Stomach (tissue), 19 donors: ENCODE measurements at places on chromosomes 16 and 17. TPM values are rescaled to one million over a fixed set of nuclear protein-coding genes. Genes with fewer than 3 reads are reported as not detected.

GRCh38 chr17:38702916-38703741, 1.9 kb upstream of the MLLT6 start:
- DNase-seq: no peak

DNA sequence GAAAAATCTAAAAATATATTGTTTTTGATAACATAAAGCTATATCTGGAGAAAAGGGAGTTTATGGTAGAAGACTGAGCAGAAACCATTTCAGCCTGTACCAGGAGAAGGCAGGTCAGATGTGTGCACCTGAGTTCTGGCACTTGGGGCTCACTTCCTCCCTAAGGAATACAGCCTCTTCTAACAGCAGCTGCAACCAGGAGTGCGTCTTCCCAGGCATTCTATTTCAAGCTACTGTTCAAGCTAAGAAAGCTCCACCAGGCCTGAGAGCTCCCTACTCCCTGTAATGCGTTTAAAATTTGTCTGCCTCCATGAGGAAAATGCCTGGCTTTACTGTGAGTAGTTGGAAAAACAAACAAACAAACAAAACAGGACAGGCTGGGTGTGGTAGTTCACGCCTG, 96.1 kb downstream of the ZNF778 start:
- no peak for DNase-seq

DNA sequence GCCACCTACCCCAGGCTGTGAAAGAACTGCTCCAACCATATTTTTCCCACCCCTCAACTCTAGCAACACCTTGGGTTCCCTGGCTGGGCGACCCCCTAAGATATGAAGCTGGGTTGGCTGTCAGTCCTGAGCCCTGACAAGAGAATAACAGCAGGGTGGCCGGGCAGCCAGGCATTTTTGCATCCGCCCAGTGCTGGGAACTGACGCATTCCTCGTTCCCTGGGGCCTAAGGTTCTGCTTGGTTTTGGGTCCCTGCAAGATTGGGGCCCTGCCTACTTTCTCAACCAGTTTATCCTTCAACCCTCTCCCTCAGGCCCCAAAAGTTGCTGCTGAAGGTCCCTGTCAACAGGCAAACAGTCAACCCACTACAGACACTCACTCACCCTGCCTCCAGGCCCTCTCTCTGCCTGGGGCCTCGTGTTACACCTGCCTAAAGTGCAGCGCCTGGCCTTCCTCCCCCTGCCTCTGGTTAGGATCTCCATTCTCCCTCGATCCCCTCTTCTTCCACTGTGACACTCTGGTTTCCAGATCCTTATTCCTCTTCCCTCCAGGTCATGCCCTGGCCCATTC, 151.5 kb downstream of the STX8 start:
- no peak for DNase-seq

DNA sequence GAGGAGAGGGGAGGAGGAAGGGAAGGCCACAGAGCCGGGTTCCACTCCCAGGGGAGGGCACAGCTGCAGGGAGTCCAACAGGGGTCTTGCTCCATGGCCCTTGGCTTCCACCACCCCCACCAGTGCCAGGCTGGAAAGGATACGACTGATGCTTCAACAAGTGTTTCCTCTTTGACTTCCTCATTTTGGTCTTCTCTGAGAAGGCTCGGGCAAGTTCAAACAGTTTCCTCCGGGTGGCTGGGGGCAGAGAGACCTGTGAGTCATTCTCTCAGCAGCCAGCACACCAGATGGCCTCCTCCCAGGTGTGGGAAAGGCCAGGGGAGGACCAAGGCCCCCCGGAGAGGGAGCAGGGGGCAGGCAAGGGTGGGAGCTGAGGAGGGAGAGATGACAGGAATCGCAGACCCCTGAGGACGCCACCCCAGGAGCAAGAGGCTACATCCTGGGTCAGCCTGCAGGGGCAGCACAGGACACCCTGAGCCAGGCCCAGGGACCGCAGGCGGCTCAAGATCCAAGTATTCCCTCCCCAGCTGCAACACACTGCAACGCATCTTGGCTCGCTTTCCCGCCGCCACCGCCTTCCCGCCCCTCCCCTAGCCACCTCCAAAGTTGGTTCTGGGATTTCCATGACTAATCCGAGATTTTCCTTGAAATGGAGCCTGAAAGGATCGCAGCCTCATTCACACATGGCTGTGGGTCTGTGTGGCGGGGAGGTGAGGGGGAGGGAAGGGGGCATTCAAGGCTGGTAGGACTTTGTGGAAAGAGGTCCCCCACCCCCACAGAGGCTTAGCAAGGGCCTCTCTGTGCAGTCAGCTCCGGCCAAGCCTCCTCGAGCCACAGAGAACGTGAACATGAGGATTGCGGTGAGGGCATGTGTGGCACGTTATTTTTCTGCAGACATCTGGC, 18.4 kb upstream of the MRPS23 start:
- peak; percentile 84 for DNase-seq

GRCh38 chr17:3049705-3050295, 13.6 kb downstream of the OR1D5 start:
- DNase-seq: no peak

- no peak for DNase-seq
These were observed 5.0 kb upstream of the KCTD11 start for GRCh38 chr17:7346761-7347614.

- DNase-seq: no peak
These were observed 4.4 kb upstream of the KRT37 start for GRCh38 chr17:41428591-41429291.

DNA sequence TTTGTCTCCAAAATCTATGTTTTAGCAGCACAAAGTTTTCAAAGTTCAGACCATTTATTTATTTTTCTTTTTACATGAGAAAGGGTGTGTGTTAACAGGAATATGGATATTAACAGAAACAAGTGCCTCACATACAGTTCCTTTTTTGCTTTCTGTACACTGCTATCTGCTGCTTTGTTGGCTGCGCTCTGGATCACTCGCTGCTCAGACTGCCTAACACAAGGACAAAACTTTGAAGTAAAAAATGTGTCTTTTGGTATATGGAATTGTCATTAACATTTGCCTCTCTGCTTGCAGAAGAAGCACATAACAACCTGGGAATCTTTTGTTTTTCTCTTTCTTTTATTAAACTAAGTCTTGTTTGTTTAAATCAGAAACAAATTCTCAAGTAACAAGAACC, 262.8 kb downstream of the ZFHX3 start:
- no peak for DNase-seq

GRCh38 chr16:17246974-17247732, 223.6 kb downstream of the XYLT1 start:
- peak; percentile 44 for DNase-seq

DNA sequence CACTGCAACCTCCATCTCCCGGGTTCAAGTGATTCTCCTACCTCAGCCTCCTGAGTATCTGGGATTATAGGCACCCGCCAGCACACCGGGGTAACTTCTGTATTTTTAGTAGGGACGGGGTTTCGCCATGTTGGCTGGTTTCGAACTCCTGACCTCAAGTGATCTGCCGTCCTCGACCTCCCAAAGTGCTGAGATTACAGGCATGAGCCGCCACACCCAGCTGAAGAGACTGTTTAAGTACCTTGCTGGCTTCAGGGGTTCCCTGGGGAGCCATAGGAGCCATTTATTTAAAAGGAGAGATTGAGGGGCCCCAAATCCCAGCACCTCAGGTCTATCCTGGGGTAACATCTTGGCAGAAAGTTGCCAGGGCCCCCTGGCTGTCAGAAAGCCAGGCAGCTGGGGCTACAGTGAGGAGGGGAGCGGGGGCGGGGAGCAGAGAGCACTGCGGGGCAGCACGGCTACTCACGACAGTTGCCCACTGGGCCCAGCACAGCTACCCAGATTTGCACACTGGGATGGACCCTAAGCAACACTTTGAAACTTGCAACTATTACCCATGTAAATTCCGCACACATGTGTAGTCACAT, 1.6 kb downstream of the SNAI3 start:
- DNase-seq: no peak

DNA sequence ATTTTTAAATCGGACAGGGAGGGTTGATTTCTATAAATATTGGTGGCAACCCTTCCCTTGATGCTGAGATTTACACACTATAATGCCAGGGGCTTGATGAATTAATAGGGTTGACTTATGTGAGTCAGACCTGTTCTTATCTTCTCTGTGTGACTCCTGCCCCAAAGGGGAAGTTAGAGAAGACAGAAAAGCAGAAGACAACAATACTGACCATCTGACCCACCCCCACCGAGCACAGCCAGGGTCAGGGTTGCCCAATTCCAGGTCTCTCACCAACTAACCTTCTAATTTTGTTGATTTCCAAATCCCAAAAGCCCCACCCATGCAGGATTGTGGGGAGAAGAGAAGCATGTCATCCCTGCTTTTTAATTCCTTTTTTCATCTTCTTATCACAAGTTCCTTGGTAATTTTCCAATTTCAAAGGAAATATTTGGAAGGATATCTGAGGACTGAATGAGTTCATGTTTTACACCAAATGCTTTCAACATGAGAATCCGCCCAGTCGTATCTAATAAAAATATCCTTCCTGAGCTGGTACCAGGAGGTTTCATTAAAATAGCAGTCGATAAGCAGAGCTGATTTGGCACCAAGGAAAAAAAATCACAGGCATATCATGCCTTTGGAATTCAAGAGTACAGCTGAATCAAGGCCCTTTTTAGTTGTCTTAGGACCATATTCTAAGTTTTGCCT, 603.4 kb upstream of the CDH11 start:
- DNase-seq: no peak

DNA sequence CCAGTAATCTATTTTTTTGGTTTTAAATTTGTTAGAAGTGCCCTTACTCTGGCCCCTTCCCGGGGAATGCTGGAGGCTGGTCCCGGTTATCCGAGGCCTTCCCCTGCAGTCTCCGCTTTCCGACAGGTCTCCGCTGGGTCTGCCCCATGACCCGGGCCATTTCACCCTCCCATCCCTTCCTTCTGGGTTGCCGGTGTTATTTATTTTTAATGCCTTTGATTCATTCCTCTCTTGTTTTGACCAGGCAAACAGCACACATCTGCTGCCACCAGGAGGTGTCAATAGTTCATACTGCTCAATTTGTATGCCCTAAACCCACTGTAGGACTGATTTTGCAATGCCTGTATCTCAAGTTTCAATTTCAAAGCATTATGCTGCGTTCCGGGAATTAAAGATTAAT, 113.2 kb upstream of the IRX5 start:
- peak; percentile 40 for DNase-seq

DNA sequence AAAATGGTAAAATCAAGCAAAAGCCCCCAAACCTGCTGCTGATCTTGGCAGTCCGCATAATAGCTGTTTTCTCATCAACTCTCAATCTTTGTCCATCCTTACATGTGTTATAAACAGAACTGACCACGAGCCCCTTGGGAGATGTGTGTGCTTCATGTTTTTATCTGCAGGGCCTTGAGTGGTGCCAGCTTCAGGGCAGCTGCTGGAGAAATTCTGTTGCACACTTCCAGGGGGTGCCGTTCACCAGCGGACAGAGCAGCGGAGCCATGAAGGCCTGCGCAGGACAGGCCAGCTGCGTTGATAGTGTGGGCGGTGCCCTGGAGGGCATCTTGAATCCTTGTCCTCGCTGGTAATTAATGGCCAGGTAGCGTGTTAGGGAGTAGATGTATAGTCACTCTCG, 20.1 kb downstream of the MPRIP start:
- DNase-seq: no peak

GRCh38 chr17:292531-293382, 59.9 kb downstream of the RPH3AL start:
- DNase-seq: no peak

- no peak for DNase-seq
These were observed 3.3 kb upstream of the ABCC3 start for GRCh38 chr17:50631195-50631907.

DNA sequence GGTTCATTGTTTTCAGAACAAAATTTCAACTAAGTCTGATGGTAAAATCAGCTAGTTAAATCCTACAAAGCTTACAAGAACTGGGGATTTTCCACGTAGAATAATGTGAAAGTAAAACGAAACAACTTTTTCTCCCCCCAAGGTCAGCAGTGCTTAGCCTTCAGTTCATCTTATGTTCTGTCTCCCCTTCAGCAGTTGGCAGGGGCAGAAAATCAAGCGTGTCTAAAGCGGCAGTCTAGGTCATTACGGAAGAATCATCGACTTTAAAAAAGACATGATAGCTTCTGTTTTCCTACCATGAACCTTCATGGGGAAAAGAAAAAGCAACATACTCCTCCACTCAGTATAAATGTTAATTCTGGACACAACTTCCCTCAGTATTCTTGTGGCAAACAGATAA, 50.7 kb downstream of the GNA13 start:
- DNase-seq: no peak

DNA sequence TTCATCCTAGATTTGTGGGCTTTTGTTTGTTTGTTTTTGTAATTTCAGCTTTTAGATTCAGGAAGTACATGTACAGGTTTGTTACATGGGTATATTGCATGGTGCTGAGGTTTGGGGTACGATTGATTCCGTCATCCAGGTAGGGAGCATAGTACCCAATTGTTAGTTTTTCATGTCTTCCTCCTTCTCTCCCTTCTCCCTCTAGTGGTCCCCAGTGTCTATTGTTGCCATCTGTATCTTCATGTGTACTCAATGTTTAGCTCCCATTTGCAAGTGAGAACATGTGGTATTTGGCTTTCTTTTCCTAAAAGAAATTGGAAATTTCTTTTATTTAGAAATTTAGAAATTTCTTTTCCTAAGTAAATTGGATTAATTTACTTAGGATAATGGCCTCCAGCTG, 37.1 kb upstream of the BCAS3 start:
- no peak for DNase-seq

- peak; percentile 4 for DNase-seq
These were observed 58.0 kb upstream of the FAM20A start for GRCh38 chr17:68658999-68659780.

DNA sequence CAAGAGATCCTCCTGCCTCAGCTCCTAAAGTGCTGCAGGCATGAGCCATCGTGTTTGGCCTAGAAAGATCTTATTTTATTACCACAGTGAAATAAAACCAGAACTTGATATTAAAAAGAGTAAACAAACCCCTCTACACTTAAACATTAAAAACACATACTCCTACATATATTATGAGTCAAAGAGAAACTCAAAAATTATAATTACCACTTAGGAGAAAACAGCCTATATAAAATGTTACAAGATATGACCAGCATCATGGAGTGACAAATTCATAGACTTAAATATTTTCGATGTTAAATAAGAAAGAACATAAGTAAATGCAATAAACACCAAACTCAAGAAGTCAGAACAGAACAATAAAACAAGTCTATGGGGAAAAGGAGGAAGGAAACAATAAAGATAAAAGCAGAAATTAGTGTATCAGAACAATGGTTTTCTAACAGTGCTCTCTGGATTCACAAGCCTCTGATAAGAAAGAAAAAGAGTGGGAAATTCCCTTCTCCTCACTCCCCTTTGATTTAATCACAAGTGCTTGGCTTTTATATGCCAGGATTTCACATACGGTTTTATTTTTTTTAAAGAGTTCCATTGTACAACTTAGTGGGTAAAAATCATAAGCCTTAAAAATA, 23.0 kb downstream of the SKAP1 start:
- no peak for DNase-seq

- no peak for DNase-seq
These were observed 14.5 kb downstream of the CD2BP2 start for GRCh38 chr16:30340621-30341020.

- no peak for DNase-seq
These were observed 1.7 kb upstream of the COL1A1 start for GRCh38 chr17:50203086-50203485.

ACSM5 gene
- total RNA-seq: not detected

CETP gene
- total RNA-seq: not detected

MEOX1 gene
- total RNA-seq: not detected

SLFN12L gene
- 0.58 TPM for total RNA-seq

RNFT1 gene
- 25.7 TPM for total RNA-seq

GDPD3 gene
- total RNA-seq: 178 TPM

WNK4 gene
- 4.9 TPM for total RNA-seq

GP1BA gene
- not detected for total RNA-seq
